ENCODE measurements at places on chromosomes 16 and 17.
A peak's percentile ranks its signal among the peaks of the same experiment; 100 is the strongest.

- no peak overlapping the region for H3K27ac ChIP-seq
- no peak for DNase-seq
- H3K27me3 ChIP-seq, result peaks cover 69% of the 10 kb centered on the region
Observed at GRCh38 chr17:32259586-32259985, 6.0 kb upstream of the RHBDL3 start.

DNA sequence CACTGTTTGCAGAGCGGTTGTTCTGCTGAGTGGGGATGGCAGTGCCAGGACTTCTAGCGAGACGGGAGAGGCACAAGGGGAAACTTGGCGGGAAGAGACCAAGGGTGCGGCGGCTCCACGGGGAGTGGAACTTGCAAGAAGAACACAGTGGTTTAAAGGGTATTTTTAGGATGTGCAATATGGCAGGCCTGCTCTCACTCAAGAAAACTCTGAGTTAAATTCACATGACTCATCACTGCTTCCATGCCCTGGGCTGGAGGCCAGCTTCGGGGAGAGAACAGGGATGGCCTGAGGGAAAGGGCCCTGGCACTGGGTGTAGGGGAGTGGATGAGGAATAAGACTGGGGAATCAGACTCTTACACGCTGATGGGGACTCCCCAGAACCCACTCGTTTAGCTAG lies 13.3 kb upstream of the CD300LD start:
- no peak overlapping the region for H3K27ac ChIP-seq
- no peaks in the 10 kb centered on the region for H3K36me3 ChIP-seq
- peaks cover 42% of the 10 kb centered on the region for H3K27me3 ChIP-seq
- no peak overlapping the region for H3K4me3 ChIP-seq

DNA sequence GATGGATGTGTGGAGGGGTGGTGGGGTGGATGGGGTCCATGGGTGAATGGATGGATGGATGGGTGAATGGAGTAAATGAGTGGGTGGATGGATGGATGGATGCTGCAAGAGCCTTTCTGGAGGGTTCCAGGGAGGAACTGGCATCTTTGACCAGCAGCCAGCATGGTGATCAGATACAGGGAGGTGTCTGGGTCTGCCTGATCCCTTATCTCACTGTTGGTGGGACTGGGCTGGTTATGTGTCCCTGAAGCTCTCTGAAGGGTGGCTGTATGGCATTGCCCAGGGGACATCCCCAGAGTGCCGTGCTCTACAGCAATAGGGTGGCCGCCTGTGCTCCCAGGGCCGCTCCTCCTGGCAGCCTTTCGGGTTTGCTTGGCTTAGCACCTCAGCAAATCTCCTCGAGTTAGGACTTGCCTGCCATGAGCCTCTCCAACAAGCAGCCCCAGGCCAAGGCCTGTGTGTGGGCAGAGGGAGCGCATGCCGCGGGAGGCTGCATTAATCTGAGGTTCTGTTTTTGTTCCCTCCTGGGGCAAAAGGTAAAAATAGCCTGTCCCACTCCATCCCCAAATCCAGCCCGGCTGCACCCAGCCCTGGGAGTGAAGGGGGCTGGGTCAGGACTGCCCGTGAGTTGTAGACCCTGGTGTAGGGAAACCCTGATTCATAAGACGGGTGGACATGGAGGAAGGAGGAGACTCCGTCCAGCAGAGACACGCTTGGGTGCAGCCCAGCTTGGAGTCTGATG lies 165.4 kb downstream of the SEC14L1 start:
- no peak overlapping the region for H3K4me3 ChIP-seq
- peak overlapping the region; percentile 51 for H3K27ac ChIP-seq
- H3K4me1 ChIP-seq, result peaks cover 40% of the 10 kb centered on the region
- no peak for DNase-seq
- no peaks in the 10 kb centered on the region for H3K36me3 ChIP-seq
- peaks cover 10% of the 10 kb centered on the region for H3K27me3 ChIP-seq

- H3K4me1 ChIP-seq, result peaks cover 38% of the 10 kb centered on the region
- no peak for DNase-seq
- H3K27ac ChIP-seq, result no peak overlapping the region
- H3K27me3 ChIP-seq, result peaks cover 27% of the 10 kb centered on the region
Observed at GRCh38 chr17:72394531-72394930, 273.7 kb downstream of the SOX9 start.

- H3K27ac ChIP-seq, result peak overlapping the region; percentile 48
- peaks cover 3% of the 10 kb centered on the region for H3K27me3 ChIP-seq
- no peak for DNase-seq
- peaks cover 57% of the 10 kb centered on the region for H3K36me3 ChIP-seq
Observed at GRCh38 chr16:68346892-68347480, 36.2 kb downstream of the PRMT7 start.

DNA sequence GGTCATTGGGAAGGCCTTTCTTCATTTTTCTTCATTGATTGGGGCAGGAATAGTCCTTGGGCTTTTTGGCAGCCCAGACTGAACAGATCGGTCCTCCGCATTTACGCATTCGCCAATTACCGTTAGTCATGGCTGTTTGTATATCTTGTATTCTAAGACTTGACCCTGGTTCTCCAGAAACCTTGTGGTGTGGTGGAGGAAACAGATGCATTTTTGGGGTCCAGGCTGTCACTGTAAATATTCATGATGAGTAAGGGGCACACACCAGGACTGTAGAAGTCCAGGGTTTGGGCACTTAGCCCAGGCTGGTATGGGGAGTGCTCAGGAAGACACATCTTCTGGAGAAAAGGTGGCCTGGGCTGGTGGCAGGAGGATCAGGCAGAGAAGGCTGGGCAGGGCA lies 371.6 kb downstream of the CPPED1 start:
- no peak for DNase-seq
- no peak overlapping the region for H3K27ac ChIP-seq
- no peak overlapping the region for H3K4me3 ChIP-seq
- H3K36me3 ChIP-seq, result no peaks in the 10 kb centered on the region
- H3K4me1 ChIP-seq, result peaks cover 39% of the 10 kb centered on the region

DNA sequence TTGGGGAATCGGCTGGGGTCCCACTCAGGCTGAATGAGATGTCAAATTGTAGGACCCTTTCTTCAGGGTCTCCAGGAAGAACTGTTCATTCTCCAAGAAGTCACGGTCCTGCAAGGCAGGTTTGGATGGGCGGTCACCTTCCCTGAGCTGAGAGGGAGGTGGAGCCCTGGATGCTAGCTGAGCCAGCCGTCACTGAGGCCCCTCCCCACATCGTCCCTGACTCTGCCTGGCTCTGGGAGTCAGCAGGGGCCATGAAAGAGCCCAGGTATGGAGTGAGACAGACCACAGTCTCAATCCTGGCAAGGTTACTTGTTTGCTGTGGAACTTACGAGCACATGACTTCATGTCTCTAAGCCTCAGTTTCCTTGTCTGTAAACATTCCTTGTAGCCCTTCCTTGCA lies 6.0 kb upstream of the MRPL38 start:
- DNase-seq, result peak; percentile 36
- H3K4me1 ChIP-seq, result peaks cover 3% of the 10 kb centered on the region
- H3K4me3 ChIP-seq, result no peak overlapping the region
- H3K36me3 ChIP-seq, result no peaks in the 10 kb centered on the region
- no peaks in the 10 kb centered on the region for H3K27me3 ChIP-seq

DNA sequence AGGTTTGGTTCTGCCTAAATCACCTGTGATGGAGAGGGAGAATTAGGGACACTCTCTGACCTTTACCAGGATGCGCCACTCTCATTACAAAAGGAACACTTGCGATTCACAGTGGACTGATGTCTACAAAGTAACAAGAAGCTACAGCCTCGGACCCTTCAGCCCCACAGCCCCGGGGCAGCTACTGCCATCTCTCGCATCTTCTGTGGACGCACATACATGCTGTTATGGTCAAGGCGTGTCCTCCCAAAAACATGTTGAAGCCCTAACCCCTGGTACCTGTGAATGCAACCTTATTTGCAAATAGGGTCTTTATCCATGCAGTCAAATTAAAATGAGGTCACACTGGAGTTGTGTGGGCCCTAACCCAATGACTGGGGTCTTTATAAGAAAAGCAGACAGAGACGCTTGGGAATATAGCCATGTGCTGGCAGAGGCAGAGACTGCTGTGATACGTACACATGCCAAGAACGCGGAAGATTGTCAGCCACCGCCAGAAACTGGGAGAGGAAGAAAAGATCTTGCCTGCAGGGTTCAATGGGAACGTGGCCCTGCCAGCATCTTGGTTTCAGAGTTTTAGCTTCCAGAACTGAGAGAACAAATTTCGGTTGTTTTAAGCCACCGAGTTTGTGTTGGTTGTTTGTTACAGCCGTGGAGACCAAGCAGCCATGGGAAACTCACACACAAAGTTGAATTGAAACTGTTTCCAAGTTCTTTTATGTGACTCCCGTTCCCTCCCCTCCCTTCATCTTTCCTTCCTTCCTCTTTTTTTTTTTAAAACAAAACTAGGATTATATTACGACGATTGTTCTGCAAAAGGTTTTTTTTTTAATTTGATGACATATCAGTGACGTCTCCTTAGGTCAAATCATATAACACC lies 23.1 kb downstream of the ATP2C2 start:
- peaks cover 10% of the 10 kb centered on the region for H3K27me3 ChIP-seq
- DNase-seq, result no peak
- H3K27ac ChIP-seq, result peak overlapping the region; percentile 48
- H3K4me1 ChIP-seq, result peaks cover 13% of the 10 kb centered on the region
- no peaks in the 10 kb centered on the region for H3K36me3 ChIP-seq

GRCh38 chr17:12680407-12680897 lies 14.8 kb downstream of the MYOCD start:
- H3K27me3 ChIP-seq, result peaks cover 7% of the 10 kb centered on the region
- no peak overlapping the region for H3K4me3 ChIP-seq
- H3K4me1 ChIP-seq, result peaks cover 12% of the 10 kb centered on the region
- DNase-seq, result no peak

DNA sequence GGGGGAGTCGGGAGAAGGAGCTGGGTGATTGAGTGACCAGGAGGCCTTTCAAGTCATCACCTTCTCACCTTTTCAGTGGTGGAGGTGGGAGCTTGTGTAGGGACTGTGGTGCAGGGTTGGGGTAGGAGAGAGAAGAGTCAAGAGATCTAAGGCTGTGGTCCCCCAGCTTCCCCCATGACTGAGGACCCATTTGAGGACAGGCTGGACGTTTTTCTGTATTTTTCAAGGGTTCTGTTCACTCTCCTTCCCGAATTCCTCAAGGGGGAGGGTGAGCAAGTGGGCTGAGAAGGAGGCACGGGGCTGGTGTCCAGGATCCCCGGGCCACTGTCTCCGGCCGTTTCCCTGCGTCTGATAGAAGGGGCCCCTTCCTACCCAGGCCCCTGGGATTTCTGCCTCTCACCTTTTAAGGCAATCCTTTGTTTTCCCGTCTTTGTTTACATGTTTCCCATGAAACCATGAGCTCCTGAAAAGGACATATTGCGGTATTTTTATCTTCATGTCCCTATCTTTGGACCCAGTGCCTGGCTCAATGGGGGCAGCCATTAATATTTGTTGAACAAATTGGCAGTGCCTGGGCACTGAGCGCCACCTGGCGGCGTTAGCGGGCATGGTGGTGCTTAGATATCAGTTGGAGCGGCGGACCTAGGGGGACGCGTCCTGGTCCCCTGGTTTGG lies 9.2 kb upstream of the CD300A start:
- H3K36me3 ChIP-seq, result no peaks in the 10 kb centered on the region
- peak overlapping the region; percentile 67 for H3K27ac ChIP-seq
- DNase-seq, result peak; percentile 84
- peaks cover 45% of the 10 kb centered on the region for H3K4me1 ChIP-seq
- peak overlapping the region; percentile 32 for H3K4me3 ChIP-seq
- H3K27me3 ChIP-seq, result peaks cover 45% of the 10 kb centered on the region

GRCh38 chr16:52544703-52545102 lies 2.2 kb downstream of the TOX3 start:
- peaks cover 18% of the 10 kb centered on the region for H3K4me1 ChIP-seq
- peak overlapping the region; percentile 83 for H3K4me3 ChIP-seq
- DNase-seq, result no peak
- H3K36me3 ChIP-seq, result no peaks in the 10 kb centered on the region
- peaks cover 64% of the 10 kb centered on the region for H3K27me3 ChIP-seq

DNA sequence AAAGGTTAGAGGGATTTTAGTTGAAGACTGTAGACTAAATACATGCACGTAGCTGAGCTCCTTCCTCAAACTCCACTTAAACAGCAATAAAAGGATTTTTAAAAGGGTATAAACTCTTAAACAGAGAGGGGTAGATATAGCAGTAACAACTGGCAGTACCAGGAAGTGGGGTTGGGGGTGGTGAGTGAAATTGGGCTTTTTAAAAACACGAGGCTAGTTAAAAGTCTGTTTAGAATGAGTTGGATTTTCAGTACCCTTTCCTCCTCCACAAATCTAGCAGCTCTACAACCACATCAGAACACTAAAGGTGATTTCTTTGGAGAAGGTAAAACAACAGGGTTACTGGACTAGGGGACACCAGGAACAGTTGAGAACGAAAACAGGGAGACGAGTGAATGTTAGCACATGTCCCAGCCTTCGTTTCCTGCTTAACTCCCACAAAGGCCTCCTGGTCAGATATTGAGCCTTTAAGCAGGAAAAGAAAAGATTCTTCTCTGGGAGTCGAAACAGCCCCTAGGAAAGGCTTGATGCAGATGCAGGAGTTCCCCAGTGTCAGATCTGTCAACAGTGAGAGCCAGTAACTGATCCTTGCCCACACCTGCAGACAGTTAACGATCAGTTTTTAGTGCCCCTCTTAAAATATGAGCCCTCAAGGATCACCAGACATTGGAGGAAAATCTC lies 13.8 kb downstream of the NETO2 start:
- no peak overlapping the region for H3K4me3 ChIP-seq
- H3K27me3 ChIP-seq, result no peaks in the 10 kb centered on the region
- peaks cover 19% of the 10 kb centered on the region for H3K4me1 ChIP-seq
- DNase-seq, result no peak

DNA sequence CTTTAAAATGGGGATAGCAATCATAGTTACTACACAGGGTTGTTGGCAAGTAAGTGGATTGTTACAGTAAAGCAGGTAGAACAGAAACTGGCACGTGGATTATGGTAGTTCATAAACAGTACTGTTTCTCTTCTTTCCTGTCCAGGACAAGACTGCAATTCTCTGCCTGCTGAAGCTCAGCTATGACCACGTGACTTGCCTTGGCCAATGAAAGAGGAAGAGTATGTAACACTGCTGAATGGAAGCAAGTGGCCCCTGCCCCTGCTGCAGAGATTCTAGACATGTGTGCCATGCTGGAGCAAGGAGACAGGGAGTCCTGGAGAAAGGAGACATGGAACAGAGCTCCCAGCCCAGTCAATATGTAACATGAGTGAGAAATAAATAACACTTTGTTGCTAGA lies 66.6 kb upstream of the TOX3 start:
- no peaks in the 10 kb centered on the region for H3K27me3 ChIP-seq
- H3K27ac ChIP-seq, result no peak overlapping the region
- H3K4me3 ChIP-seq, result no peak overlapping the region
- H3K36me3 ChIP-seq, result no peaks in the 10 kb centered on the region
- H3K4me1 ChIP-seq, result no peaks in the 10 kb centered on the region

- no peak overlapping the region for H3K4me3 ChIP-seq
- no peaks in the 10 kb centered on the region for H3K36me3 ChIP-seq
- peaks cover 22% of the 10 kb centered on the region for H3K4me1 ChIP-seq
- H3K27me3 ChIP-seq, result peaks cover 9% of the 10 kb centered on the region
- DNase-seq, result no peak
Observed at GRCh38 chr16:9526791-9527190, 435.3 kb downstream of the HAPSTR1 start.

- no peaks in the 10 kb centered on the region for H3K27me3 ChIP-seq
- peaks cover 60% of the 10 kb centered on the region for H3K36me3 ChIP-seq
- H3K4me1 ChIP-seq, result peaks cover 6% of the 10 kb centered on the region
- DNase-seq, result no peak
Observed at GRCh38 chr16:84995663-84996062, 15.7 kb downstream of the ZDHHC7 start.
